ENCODE measurements at places on chromosomes 5 and 9. TPM values are rescaled to one million over a fixed set of nuclear protein-coding genes. Genes with fewer than 3 reads are reported as not detected.
A peak's percentile ranks its signal among the peaks of the same experiment; 100 is the strongest.

DNA sequence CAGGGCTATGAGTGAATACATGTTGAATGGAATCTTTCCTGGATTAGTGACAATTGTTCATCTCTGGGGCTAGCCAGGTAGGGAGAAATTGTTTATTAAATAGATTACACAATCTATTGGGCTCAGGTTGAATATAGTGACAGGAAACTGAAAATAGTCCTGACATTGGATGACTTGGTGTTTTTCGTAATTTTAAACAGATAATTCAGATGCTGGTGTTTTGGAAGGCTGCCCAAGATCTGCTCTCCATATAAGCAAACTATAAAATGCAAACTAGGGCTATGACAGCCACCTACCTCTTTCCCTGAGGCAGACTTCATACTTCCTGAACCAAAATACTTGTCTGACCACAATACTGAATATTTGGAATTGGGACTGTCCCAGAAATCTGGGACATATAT is 99.1 kb downstream of the ENC1 start:
- no peak for DNase-seq

- DNase-seq = peak; percentile 47
Observed at GRCh38 chr9:136996361-136997292, at the start of gene CLIC3. Gene CLIC3 (minus strand): TSS chr9:136996568. CDS start chr9:136996543, 25 bp downstream.

DNA sequence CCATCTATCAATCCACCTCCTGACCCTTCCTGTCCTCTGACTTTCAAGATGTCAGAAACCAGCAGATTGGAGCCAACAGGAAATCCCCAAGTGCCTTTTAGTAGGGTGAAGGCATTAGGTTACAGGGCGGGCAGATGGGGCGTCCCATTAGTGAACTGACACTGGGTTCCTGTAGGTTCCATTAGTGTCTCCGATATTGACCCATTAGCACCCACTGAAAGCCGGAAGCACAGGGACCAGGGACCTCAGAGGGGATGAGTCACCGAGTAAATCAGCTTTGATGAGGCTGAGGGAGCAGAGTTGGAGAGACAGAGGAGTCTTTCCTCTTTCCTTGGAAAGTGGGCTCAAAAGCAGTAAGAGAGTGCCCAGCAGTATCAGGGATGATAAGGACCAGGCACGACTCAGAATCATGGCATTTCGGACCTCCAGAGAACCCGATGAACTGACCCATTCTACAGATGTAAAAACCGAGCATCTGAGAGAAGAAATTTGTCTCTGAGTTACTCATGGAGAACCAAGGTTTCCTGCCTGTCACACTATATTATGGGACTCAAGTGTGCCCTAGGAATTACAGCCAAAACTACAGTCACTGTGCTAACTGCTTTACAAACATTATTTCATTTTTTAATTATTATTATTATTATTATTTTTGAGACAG is 47.2 kb upstream of the FABP6 start:
- no peak for DNase-seq

The PCDHB14 gene
- polyA plus RNA-seq = not detected

The TMEFF1 gene
- polyA plus RNA-seq = not detected

All from CD4-positive, alpha-beta memory T cell (primary cell).